ENCODE measurements at places on chromosomes 1 and 21.

DNA sequence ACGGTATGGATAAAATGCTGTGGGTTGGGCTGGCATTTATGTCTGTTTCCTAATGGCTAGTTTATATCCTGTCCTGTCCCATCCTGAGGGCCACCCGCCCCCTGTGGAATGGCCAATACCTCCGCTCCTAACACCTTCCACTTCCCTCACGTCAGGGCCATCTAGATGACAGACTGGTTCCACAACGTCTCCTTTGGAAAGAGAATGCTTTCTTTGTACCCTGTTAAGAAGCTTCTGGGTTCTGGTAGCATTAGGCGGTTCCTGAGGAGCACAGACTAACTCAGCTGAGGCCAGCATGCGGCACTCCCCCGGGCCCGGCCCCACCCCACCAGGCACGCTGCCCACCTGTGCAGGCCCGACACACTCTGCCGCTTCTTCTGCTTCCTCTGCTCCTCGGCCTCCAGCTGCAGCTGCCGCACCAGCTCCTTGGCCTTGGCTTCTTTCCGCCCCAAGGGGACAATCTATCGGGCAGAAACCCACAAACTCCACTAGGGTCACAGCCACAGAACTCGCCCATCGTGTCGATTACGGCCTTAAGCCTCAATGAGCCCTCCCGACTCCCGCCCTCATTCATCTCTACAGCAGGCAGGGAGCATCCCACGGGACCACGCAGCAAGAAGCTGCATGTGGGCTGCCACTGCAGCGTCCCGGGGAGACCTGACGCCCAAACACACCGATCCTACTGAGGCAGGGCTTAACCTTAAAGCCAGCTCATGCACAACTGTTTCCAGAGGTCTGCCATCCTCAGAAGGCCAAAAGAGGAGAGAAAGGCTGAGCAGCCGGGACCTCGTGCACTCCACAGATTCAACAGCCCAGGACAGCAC lies 11.3 kb downstream of the SMIM1 start:
- no peak for DNase-seq

DNA sequence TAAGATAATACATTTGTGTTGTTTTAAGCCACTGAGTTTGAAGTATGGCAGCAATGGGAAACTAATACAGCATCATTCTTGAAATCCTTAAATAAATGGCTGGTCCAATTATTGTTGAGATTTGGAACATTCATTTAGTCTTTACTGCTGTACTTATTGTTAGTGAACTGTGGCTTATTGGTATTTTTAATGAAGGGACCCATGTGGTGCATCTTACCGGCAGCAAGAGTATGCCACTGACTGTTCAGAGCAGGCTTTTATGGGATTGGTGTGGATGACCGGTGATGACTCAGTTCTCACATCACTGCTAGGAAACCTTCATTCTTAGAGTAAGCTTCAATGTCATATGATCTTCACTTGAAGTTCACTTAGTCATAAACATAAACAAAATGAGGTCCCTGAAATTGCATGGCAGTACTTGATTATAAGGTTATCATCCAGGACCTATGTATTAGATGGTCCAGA lies 31.5 kb downstream of the PRKAA2 start:
- DNase-seq, result no peak

GRCh38 chr1:219483530-219483929 lies 129.4 kb downstream of the ZC3H11B start:
- no peak for DNase-seq

DNA sequence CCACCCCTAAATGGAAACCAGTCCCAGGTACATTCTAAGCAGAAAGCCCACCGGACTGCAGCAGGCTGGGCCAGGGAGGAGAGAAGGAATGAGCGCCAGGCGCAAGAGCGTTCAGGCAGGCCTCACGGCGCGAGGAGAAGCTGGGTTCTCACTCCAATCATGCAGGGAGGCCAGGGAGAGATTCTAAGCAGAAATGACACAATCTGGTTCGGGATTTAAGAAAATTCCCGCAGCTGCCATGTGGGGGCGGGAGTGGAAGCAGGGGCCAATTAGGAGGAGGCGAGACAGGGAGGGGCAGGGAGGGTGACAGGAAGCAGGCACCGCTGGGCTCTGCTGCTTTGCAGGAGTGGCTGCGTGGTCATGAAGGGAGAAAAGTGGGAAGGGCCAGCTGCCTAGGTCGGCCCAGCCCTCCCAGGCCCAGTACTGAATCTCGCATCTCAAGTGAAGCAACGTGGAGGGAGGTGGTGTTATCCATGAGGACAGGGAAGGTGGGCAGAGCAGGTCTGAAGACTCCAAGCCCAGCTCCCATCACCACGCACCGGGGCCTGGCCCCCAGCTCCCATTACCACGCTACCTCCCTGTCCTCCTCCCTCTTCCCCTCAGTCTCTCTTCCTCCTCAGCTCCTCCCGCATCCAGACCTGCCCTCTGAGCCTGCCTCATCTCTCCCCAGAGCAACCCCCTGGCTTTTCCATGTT lies 11.8 kb downstream of the NPHP4 start:
- DNase-seq, result no peak

- no peak for DNase-seq
These were observed 39.2 kb downstream of the CAMK2N1 start for GRCh38 chr1:20446796-20447195.

DNA sequence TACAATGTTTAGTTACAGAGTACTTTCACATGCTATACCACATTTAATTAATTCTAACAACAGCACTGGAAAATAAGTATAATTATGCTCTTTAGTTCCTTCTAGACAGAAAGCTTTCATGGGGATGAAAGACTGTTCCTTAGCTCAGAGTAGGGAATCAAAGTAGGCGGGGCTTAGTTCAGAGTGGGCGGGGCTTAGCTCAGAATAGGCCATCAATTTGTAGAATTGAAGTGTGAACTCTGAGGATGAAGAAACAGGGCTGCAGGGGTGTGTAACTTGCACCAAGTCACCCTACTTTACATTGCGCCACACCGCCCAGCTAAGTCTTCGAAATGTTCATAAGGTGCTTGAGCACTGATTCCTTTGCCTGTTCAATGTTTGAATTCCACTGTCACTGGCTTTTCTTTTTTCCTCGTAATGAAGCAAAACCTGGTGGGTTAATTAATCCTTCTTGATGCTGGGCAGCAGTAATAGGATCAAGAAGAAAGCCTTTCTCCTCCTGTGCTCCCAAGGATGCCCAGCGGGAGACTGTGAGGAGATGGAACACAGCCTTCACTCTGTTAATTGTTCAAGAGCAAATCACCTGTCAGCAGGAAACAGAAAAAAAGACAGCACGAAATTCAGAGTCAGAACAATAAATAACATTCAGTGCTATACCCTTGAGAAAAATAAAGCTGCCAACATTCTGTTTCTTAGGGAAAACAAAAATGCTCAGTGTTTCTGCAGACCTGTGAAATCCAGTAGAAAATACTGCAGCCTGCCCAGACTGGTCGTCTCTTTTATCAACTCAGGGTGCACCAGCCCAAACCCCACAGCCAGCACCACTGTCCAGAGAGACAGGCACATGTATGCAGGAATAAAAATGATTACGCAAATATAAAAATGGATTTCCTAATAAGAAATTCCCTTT lies 66.5 kb upstream of the CAMK1G start:
- DNase-seq, result no peak

DNA sequence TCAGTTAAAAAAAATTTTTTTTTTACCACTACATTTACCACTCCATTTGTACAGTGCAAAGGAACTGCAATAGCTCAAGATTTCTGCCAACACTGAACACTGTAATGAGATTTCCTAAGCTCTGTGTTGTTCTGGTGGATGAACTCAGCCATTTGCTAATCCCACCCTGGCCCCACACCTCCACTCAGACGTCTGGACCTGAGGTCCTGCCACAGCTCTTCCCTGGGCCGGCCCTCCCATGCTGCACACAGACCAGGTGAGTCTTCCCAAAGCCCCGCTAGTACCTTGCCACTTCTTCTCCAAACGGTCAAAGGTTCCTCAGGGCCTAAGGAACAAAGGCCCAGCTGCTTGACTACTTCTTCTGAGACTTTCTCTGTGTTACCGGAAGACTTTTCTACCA lies 56.4 kb downstream of the SLC45A1 start:
- DNase-seq, result no peak

DNA sequence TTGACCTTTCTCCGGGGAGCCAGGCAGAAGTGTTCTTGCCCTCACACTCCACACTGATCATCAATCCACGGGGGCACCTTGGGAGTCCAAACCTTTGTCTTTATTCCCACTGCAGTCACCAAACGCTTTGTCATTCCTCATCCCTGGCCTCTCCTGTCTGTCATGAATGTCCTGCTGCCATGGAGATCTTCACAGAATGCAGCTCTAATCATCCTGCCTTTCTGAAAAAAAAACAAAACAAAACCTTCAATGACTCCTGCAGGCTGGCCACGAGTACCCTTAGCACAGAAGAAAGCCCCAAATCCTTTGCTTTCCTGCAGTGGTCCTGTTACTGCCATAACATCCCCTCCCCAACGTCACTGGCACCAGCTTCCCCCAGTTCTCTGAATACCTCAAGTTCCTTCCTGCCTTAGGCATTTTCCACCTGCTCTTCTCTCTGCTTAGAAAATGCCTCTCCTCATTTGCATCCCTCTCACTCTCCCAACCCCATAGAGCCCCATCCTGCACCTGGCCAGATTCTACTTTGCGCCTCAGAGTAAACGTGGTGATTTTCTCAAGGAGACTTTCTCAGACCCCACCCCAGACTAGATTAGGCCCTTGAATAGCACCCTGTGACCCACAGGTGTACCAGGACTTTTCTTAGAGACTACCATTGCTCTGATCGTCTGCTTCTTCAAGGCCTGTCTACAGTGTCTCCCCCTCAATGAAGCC lies 131.2 kb downstream of the AK5 start:
- no peak for DNase-seq

DNA sequence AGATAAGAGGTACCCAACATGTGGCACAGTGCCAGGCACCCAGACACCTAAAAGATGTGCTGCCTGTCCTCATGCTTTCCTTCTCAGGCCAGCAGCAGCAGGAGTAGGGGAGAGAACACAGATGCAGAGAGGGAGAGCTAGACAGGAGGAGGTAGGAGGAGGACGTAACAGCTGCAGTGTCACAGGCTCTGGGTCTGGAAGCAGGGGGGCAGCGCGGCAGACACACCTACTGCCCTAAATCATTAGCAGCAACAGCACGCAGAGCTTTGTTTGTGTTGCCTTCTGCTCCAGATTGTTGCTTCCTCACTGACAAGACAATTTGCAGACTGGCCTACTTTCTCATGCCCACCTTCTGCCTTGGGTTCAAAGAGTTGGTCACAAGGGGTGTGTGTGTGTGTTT lies 196.7 kb upstream of the DAB1 start:
- no peak for DNase-seq

Measured in substantia nigra (tissue), 51 donors.